ENCODE measurements at places on chromosomes 4 and X.

DNA sequence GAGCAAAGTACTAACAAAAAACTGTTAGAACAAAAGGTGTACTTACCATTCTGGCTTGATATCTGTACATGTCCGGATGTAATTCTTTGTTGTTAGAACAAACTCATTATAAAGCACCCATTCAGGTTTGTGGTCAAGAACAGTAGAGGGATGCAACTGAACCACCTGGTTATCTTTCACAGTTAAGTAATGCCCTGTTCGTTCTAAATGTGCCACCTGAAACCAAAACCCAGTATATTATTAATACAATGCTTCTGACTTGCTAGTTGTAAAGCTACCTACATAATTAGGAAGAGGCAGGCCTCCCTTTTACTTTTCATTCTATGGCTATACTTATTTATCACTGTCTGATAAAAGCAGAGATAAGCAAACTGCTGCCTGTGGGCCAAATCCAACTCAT is 54.8 kb downstream of the DHX15 start:
- DNase-seq: no peak

GRCh38 chr4:129167640-129168260 is 71.8 kb downstream of the C4orf33 start:
- DNase-seq: no peak

DNA sequence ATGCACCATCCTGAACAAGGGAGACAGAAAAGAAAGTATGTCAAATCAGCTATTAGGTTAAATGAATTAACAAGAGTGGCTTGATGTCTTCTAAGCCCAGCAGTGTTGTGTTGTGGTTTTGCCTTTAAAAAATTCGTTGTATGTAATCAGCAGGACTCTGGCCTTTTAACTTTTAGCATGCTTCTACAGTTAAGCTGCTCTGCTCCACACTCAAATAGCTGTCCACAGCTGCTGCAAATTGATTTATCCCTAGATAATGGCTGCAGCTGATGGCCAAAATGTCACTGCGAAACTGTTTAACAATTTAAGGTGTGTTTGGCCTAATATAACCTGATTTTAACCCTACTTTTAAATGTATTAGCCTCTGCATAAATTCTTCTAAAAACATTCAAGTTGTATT is 85.8 kb downstream of the CXXC4 start:
- no peak for DNase-seq

DNA sequence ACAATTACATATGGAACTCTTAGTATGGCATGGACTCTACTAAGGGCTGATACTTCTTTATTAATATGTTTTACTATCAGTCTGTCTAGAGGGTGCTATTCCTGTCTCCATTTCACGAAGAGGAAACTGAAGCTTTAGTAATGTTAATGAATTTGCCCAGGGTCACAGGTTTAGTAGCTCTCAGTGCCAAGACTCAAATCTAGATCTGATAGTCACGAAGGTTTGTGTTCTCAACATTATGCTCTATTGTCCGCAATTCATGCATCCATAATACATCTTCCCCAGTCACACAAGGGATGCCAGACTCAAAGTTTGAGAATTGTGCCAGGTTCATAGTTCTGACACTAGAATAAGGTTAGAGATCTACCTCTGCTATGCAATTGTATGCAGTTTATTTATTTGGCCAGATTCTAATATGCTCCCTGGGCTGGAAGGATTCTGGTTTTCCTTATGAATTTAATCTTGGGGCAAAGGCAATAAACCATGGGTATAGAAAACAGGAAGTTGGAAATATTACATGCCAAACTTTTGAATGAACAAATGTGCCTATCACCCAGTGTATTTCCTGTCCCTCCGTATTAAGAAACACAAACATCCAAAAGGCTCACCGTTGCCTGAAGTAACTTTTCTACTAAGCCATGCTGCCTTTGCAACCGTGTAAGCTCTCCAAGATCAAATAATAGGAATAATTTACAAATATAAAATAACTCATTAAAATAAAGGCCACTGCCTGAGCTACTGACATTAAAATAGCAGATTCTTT is 478.5 kb downstream of the INPP4B start:
- DNase-seq: no peak

All from stimulated activated CD4-positive, alpha-beta T cell treated with anti-CD3 and anti-CD28 coated beads, TNF-alpha, amount 100 ng/mL, for 48 hours (primary cell).